M059J (cell line): ENCODE measurements at places on chromosomes 1 and 21. TPM values are rescaled to one million over a fixed set of nuclear protein-coding genes. Genes with fewer than 3 reads are reported as not detected.

The UBL4B gene
- not detected in 2 replicates for total RNA-seq

The GBP4 gene
- total RNA-seq: 13.5 and 22.2 TPM in 2 replicates

The MEGF6 gene
- 6.5 and 20.9 TPM in 2 replicates for total RNA-seq

The USH2A gene
- total RNA-seq: not detected in 2 replicates

The SERPINC1 gene
- 0.07 TPM in 1 of 2 replicates, not detected in the other for total RNA-seq
